DMS 273 treated with DMSO at 0.1 percent for 48 hours (cell line): ENCODE measurements at places on chromosomes 5 and 9.

DNA sequence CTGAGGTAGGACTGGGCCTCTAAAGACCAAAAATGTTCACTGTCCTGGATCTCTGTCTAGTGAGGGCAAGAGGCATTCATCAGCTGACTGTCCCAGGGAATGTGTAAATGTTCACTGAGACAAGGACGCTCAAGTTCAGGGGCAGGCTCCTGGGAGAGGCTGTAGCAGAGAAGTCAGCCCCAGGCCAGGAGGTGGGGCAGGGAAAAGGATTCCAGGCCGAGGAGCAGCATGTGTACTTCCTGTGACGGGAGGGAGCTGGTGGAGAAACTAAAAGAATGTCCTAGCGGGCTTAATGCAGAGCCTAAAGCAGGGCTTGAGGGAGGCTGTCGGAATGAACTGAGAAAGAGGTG, 205.8 kb downstream of the GABBR2 start:
- DNase-seq, result no peak

DNA sequence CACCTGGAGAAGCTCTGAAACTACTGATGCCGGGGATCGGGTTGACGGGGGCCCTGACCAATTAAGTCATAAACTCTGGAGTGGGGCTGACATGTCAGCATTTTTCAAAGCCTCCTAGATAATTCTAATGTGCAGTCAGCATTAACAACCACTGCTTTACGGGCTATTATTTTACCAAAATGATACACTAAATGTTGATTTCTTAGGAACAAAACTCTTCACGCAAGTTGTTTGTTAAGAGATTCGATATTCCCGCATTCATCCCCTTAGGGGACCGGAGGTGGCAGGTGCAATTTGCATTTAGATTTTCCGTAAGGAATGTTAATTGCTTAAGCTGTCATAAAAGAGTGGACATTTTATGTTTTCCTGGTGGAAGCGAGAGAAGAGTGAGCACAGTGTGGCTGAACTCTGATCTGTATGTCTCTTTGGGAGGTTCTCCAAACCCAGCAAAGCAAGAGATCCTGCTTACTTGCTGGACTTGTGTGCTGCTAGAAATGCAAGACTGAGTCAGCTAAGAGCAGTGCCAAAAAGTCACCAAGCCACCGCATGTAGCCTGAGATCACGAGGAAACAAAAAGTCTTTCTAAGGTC, 77.6 kb downstream of the UGCG start:
- no peak for DNase-seq

DNA sequence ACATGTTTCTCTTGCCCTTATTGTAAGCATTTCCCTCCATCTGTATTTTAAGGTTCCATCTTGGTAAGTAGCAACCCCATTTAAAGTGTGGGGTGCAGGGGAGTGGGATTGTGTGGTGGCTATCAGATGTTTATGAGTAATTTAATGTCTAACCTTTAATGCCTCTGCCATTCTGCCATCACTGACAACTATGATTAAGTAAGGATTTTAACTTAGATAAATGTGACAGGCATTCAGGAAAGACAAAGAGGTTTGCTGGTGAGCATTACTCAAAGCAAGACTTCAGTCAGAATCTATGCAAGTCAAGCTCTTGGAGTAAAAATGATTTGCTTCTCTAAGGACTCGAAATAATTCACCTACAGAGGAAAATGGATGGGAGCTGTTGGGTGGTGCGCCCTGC, 143.0 kb downstream of the NXNL2 start:
- DNase-seq, result no peak

- no peak for DNase-seq
Observed at GRCh38 chr9:68876273-68876672, 137.6 kb downstream of the PRKACG start.

DNA sequence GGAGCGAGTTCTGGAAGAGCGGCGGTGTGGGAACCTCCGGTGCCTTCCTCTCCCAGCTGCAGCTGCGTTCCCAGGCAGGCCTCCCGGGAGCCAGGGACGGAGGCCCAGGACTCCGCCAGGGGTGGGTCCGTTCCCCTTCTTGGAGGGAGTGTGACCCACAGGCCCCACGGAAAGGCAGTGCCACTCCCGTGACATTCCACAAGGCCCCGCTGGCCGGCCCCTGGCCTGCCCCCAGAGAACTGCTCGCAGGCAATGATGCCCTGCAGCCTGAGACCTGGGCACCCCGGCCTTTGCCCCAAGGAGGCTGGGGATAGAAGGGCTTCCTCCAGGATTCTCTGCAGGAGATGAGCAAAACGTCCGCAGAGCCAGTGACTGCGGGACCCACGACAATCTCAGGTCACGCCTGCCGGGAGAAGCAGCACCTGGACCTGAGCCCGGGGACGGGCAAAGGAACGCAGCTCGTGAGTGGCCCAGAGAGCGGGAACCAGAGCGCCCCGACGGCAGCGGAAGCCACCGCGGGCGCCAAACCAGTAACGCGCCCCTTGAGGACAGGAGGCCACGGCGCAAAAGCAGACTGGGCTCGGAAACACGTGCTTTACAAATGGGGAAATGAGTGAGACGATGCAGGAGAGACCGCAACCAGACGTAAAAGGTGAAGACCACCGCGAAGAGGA, 9.3 kb downstream of the OBP2B start:
- no peak for DNase-seq

GRCh38 chr5:171826132-171826531, 40.5 kb downstream of the SMIM23 start:
- no peak for DNase-seq

- DNase-seq, result no peak
Observed at GRCh38 chr5:74420220-74420619, 220.3 kb downstream of the ENC1 start.

DNA sequence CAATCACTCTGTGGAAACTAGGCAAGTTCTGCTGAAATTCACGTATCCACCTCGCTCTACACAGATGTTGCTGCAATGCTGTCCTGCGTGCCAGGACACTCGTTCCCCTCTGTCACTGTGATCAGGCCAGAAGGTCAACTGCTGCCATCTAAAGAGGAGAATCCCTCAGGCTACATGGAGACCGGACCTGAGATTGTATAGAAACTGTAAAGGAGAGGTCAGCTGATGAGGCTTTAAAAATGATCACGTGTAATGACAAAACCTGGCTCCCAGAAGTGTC, 80.1 kb downstream of the PRRT1B start:
- no peak for DNase-seq

DNA sequence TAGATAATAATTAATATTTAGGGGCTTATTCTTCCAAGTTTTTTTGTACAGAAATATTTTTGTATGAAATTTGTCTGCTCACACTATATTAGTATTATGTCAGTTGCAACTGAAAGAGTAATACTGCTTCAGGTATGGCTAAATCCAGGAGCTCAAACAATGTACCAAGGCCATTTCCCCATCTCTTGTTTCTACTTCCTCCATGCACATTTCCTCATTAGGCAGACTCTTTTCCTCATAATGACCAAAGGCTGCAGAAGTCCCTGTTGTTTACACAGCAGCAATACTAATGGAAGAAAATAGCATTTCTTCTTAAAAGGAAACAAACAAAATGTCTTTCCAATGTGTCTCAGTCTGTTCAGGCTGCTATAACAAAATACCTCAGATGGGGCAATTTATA, 9.2 kb upstream of the OTULINL start:
- DNase-seq, result no peak

GRCh38 chr5:168939887-168940544, 360.8 kb upstream of the PANK3 start:
- DNase-seq, result no peak

DNA sequence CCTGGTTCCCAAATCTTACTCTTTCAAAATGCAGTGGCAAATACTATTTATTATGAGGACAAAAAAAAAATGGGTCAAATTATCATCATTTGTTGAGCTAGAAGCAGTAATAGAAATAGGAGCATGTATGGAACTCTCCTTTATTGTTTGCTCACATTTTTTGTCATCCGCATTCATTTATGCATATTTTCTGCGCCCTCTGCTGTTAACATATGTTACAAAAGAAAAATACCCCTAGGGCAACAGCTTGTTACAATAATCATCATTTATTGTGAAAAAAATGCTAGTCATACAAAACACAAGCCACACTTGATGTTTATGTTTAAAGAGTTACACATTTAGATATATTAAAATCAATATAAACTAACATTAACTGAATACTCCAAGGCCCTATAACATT, 328.2 kb downstream of the TUSC1 start:
- DNase-seq, result no peak

DNA sequence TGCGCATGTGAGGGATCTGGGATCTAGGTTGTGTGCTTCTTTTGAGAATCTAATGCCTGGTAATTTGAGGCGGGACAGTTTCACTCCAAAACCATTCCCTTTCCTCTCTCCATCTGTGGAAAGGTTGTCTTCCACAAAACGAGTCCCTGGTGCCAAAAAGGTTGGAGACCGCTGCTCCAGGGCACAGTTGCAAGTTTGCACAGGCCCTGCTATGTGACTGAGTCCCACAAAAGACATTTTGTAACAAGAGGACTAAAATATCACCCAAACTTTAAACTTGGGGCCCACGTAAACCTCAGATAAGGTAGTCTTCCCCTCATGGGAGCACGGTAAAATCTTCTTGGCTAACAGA, 5.8 kb upstream of the ZNF367 start:
- DNase-seq, result no peak

DNA sequence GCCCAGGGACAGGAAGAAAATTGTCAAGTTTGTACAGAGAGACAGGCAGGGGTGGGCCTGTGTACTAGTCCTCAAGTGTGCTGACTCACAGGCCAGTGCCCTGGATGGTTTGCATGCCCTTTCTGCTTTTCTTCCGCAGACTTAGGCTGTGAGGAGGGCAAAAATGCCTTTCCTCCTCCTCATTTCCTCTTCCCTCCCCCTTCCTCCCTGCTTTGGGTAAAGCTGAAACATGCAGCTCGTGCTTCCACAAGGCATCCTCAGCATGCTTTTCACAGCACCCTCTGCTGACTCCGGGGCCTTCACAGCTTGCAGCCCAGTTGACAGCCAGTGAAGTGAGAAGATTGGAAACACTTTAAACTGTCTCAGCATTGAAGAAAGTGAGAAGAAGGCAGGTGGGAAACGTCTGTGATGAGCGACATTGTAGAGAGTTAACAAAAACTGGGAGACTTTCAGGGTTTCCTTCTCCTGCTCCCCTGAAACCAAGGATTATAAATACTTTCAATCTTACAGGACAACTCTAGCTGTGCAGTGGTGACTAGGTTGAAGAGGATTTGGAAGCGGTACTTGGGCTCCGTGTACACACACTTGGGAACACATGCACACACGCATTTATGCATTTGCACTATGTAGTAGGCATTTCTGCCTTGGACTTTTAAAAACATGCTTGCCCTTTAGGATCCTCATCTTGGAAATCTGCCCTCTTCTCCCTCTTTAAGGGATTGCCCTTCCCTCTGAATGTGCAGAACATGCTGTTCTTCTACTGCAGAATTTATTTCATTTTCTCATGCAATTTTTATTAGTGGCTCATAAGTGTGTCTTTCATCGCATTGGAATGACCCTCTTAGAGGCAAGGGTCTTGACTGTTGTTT, 138.8 kb downstream of the GRIA1 start:
- no peak for DNase-seq

DNA sequence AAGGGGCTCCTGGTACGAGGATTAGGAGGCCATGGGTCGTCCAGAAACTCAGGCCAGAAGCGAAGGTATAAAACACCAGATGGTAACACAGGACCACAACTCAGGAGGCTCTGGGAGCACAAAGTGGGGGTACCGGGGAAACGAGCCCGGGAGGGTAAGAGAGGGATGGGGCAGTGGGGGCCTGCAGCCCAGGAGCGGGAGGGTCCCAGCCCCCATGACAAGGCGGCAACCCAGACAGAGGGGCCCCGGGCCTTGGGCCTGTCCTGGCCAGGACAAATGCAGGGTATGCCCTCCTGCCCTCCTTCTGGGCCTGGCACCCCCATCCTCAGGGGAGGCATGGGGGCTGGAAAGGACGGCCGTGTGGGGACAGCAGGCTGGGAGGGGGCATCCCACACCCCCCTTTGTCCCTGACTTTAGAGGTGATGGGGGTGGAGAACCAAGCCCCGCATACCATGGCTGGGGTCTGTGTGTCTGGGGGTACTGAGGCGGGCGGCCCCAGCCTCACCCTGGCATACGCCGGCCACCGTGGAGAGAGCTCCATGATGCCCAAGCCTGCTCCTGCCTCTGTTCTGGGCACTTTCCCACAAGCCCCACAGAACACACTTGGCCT, 47.0 kb upstream of the EXOC3 start:
- no peak for DNase-seq

DNA sequence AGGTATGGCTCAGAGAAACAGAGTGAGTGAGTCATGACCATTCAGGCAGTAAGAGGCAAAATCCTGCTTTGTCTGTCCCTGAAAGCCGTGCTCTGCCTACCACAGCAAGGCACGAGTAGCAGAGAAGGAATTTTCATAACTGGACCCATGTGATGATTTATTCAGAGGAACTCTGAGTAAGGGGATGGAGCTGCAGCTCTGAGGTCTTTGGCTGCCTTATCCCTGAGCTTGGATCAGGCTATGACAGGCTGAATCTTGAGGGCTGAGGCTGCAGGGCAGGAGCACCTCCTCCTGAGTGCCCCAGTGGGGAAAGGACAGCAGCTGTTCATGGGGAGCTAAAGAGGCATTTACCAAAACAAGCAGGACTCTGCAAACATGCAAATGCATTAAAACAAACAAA, 183.4 kb downstream of the PAPPA start:
- no peak for DNase-seq

DNA sequence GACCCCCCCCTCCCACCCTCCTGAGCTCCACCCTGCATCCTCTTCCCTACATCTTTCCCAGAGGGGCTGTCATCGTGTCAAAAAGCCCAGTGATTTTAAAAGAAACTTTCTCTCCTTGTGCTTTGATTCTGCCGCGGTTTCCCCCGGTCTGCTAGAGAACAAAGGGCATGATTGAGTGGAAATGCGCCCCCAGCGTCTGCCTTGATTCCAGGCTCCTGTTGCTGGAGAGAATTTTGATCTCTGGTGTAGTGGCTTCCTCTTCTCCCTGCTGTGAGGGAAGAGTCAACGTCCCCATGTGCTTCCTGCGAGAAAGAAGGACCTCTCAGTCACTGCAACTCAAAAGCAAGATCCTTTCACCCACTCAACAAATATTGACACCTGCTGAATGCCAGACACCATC, 61.9 kb upstream of the RAPGEF1 start:
- DNase-seq, result no peak

DNA sequence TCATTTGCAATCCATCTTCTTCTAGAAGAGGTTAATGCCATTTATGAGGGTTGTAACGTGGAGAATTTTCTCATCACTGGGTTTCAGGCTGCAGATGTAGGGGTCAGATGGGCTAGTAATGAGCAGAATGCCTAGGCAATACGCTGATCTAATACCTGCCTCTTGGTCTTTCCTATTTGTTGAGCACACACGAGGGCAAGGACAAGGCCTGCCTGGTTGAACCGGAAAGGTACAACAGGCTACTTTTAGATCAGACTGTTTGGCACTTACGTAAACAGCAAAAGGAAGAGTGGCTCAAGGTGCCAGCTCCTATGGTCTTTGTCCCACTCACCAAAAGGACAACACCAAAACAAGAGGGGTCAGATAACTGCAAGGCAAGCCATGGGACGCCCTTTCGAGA, 24.0 kb upstream of the GNE start:
- DNase-seq, result no peak
